Stimulated activated CD4-positive, alpha-beta T cell treated with anti-CD3 and anti-CD28 coated beads, Interleukin-2, amount 100 ng/mL, for 4 hours (primary cell): ENCODE measurements at places on chromosomes 16 and 17.

DNA sequence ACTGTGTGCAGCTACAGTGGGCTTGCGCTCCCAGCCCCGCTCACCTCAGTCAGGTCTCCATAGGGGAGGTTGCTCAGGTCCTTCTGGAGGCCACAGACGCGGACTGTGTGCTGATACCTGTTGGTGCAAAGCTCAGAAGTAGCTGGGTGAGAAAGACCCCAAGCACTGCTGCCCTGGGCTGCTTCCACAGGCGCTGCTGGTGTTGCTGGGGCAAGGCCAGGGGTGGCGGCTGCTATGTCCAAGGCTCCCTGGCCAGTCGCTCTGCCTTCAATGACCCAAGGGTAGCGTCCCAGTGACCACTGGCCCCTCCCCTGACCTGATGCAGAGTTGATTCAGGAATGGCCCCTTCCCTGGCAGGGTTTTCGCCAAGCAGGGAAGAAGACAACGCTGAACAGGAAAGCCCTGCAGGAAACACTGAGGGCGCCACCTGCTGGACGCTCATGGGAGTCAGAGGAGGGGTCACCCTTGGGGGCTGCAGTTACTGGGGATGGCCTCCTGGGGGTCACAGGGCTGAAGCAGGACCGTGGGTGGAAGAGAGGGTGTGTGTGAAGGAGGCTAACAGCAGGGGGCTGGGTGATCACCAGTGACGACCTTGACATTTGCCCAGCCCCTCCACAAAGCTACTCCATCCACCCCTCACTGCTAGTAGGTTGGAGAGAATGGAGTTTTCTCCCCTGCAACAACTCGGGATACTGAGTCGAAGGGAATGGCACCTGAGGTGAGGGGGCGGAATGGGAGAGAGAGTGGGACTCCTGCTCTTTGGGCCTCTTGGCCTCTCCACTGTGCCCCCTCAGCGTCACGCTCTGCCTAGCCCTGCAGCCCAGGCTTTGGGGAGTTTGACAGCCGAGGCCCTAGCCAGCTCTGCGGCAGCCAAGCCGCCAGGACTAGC lies 38.3 kb downstream of the ABCC12 start:
- peak; percentile 26 for DNase-seq

GRCh38 chr17:78954684-78955083 lies 25.0 kb downstream of the LGALS3BP start:
- no peak for DNase-seq

DNA sequence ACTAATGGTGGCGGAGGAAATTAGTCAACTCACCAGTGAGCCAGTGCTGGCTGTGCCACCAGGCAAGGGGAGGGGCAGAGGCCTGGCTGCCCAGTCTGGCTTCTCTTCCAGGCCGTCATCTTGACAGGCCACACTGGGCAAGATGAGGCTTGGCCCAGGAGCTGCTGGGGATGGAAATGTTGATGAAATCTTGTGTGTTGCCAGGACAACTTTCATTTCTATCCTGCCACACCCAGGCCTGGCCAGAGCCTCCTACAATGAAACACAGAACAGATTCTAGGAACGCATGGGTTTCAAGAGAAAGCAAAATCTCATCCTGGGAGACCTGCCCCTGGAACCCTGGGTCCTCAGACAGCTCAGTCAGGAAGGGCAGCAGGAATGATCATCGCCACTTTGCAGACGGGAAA lies 9.3 kb downstream of the HEXIM2 start:
- no peak for DNase-seq

DNA sequence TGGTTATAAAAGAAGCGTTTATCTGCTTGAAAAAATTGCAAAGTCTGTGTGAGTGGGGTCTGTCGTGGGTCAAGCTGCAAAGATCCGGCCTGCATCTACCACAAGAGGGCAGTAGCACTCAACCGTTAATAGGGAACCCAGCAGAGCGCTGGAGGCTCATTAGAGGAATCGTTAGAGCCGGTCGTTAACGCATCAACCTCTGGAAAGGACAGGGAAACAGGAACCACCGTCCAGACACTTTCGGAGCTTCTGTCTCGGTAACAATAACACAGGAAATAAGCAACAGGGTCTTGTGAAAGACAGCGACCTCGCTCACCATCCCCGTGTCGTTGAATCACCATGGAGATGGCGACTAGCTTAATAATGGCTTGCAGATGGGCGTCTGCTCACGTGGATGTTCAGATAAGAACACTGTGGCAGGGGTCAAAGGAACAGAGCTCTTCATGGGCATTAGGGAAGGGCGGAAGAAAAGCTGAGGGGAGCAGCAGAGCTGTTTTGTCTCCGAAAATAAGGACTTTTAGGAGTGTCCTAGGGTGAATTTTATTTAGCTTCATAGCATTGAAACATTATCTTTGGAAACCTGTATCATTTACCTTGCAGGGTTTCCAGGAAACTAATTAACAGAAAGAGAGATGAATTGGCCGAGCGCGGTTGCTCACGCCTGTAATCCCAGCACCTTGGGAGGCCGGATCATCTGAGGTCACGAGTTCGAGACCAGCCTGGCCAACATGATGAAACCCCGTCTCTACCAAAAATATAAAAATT lies 11.9 kb upstream of the NSRP1 start:
- DNase-seq, result peak; percentile 63

- no peak for DNase-seq
Observed at GRCh38 chr16:12195296-12195695, 218.8 kb downstream of the SNX29 start.

DNA sequence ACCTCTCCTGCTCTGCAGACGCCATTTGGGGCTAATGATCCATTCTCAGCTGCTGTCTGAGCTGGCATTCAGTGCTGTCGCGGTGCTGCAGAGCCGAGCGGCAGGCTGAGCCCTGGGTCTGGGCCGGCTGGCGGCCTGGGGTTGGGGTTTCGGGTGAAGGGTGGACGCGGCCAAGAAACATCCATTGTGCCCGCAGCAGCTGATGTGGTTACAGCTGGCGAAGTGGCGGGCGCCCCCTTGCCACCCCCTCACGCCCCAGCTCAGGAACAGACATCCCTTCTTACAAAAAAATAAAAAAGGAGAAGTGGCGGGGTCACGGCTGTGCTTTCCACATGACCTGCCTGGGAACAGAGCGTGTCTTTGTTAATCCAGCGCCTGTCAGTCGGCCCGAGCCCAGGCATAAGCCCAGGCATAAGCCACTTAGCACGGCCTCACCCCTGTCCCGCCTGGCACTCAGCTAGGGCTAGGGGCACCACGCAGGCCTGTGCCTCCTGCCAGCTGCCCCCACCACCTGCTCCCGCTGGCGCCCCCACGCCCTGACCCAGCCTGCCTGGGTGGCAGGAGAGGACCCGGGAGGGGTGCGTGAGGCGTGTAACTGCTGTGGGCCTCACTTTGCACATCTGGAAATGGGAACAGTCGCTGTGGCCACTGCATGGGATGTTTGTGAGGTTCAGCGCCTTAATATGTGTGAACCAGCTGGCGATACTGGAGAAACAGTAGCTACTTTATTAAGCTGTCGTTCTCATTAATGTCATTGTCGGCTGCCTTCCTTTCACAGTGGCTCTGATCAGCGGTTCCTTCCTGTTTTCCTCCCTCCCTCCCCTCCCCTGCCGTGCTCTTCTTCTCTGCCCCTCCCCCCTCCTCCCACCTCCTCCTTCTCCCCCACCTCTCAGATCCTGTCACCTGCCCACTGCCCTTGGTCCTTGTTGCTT lies 197.7 kb upstream of the CIBAR2 start:
- no peak for DNase-seq

DNA sequence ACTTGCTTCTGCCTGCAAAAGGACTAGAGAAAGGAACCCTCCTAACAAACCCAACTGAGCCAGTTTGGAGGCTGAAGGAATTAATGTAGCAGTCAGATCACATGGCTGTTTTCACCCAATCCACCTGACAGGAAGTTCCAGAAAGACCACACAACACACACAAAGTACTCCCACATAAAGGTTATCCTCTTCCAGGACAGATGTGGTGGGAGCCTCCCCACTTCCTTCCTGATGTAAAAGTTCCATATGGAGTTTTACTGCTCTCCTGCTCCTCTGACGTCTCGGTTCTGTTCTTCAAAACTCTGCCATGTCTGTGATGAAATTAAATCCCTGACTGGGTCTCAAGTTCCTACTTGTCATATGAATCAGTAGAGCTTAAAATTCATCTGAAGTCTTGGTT lies 497.0 kb upstream of the HSBP1 start:
- DNase-seq, result no peak

- no peak for DNase-seq
Observed at GRCh38 chr16:11374255-11374654, 29.0 kb downstream of the RMI2 start.
